Stimulated activated CD4-positive, alpha-beta T cell treated with anti-CD3 and anti-CD28 coated beads, Interleukin-12 subunit alpha, Interleukin-12 subunit beta, amount 100 ng/mL, for 48 hours (primary cell): ENCODE measurements at places on chromosomes 6 and 20.

DNA sequence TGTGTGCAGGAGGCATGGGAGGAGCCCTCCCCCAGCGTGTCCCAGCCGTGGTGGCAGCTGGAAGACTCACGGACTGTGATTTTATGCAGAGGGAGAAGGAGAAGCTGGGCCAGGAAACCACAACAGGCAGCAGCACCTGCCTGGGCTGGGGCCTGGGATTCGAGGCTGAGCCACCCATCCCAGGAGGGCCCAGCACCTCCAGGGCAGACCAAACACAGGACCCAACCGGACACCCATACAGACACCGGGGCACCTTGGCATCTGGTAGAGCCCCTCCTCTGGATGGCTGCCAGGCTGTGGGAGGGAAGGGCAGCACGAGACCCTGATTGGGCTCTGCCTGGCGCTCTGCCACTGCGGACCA, 41.7 kb upstream of the CHRNA4 start:
- DNase-seq, result no peak

- DNase-seq, result no peak
Observed at GRCh38 chr6:140002396-140003022, 628.1 kb upstream of the CITED2 start.

GRCh38 chr20:62557462-62557861, 81.7 kb upstream of the GATA5 start:
- DNase-seq, result no peak

DNA sequence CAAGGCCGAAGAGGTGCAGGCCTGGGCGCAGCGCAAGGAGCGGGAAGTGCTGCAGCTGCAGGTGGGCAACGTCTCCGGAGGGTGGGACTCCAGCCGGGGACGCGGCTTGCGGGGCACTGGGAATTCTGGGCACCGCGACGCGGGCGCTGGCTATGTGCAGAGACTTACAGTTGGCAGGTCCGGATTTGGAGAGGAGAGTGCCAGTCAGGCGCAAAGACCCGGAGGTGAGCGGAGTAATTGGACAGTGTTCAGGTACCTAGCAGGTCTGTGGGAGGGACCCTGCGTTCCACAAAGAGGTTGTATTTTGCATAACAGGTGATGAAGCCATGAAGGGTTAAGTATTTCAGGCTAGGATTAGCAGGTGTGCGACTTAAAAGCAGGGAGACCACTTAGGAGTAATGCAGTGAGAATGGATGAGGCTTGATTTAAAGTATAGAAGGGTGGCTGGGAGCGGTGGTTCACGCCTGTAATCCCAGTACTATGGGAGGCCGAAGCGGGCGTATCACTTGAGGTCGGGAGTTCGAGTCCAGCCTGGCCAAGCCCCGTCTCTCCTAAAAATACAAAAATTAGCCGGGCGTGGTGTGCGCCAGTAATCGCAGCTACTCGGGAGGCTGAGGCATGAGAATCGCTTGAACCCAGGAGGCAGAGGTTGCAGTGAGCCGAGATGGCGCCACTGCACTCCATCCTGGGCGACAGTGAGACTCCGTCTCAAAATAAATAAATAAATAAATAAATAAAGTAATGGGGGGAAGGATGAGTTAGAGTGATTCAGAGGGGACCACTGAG, 1.0 kb downstream of the MRPS26 start:
- DNase-seq, result no peak

DNA sequence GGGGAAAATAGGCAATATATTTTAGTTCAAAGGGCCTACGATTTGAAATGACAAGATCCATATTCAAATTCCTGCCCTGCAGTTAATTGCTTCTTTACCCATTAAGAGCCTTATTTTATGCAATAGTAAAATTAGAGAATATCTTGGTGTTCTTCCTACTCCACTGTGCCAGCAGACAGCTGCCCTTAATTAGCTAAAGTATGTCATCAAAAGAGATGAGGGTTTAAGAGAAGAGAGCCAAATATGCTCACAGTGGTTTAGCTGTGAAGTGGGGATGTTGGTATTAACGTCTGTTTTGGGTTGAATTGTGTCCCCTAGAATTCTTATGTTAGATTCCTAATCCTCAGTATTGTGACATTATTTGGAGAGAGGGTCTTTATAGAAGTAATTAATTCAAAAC, 148.1 kb downstream of the MOXD1 start:
- DNase-seq, result no peak

GRCh38 chr6:139099984-139100383, 34.9 kb upstream of the HECA start:
- DNase-seq, result no peak

- DNase-seq, result no peak
Observed at GRCh38 chr6:118263921-118264486, 284.1 kb upstream of the PLN start.

DNA sequence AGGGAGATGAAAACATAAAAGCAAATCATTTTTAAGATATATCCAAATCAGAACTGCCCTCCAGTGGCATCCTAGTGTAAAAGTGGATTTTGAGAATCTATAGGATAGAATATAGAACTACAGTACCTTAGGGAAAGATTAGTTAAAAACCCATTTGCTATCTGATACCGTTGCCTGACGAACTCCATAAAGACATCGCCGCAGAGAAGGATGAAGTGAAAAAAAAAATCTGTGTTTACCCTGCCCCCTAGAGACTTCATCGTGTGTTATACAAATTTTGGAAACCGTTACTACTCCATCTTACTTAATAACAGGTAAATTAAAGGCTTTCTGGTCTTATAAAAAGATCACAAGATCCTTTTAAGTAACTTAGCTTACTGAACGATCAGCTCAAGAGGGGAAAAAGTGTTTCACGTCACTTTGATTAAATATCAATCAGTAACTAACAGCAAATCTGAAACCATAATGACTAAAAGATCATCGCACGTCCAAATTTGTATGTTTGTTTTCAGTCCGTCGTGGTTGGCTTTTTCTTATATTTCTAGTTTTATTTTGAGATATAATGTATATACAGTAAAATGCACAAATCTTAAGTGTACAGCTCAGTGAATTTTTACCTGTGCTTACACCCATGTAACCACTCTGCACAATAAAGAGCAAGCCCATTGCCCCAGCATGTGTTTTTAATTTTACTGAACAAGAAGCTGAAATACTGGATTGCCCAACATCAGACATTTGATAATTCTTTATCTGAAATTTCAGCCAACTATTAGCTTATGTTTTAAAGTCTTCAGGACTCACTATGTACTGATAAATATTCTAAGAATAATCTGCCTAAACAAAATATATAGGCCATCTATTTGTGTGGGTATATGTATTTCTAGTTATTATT, 881 bp upstream of the MCM3 start:
- no peak for DNase-seq

- no peak for DNase-seq
Observed at GRCh38 chr6:79787626-79788025, 156.5 kb downstream of the SH3BGRL2 start.
